ENCODE measurements at places on chromosomes 4 and X. TPM values are rescaled to one million over a fixed set of nuclear protein-coding genes. Genes with fewer than 3 reads are reported as not detected.

The NWD2 gene
- total RNA-seq = not detected

The NXF2 gene
- not detected for total RNA-seq

The VCX2 gene
- total RNA-seq = not detected

The SLC7A11 gene
- 17.3 TPM for total RNA-seq

The ATOH1 gene
- total RNA-seq = not detected

The NSDHL gene
- total RNA-seq = 44.3 TPM

The TMEM150C gene
- 1.3 TPM for total RNA-seq

The CDKL5 gene
- total RNA-seq = 2.3 TPM

The TBC1D8B gene
- 1.3 TPM for total RNA-seq

The TMPRSS11F gene
- total RNA-seq = not detected

The CXCL3 gene
- 3.8 TPM for total RNA-seq

The PAGE4 gene
- total RNA-seq = not detected

The FGA gene
- total RNA-seq = 17.4 TPM

The PABPC1L2A gene
- total RNA-seq = not detected

The CRLF2 gene
- 0.84 TPM for total RNA-seq

The ZXDA gene
- 1.6 TPM for total RNA-seq

The FAM149A gene
- total RNA-seq = 1.3 TPM

The NPY5R gene
- not detected for total RNA-seq

The UGT2B17 gene
- total RNA-seq = not detected

The STS gene
- 2.1 TPM for total RNA-seq

The ENPEP gene
- 0.05 TPM for total RNA-seq

The NUP62CL gene
- total RNA-seq = 15.8 TPM

The S100G gene
- not detected for total RNA-seq

The TLR10 gene
- not detected for total RNA-seq

The DMRTC1 gene
- total RNA-seq = not detected

The PRRG1 gene
- 5.7 TPM for total RNA-seq

The TMSB15C gene
- 0.16 TPM for total RNA-seq

The CXCL1 gene
- 9.5 TPM for total RNA-seq

The SASH3 gene
- not detected for total RNA-seq

The ZNF595 gene
- 17.3 TPM for total RNA-seq

The COL4A5 gene
- 7.9 TPM for total RNA-seq

The MBTPS2 gene
- 24.7 TPM for total RNA-seq

The BEX4 gene
- 1.8 TPM for total RNA-seq

The NPY2R gene
- not detected for total RNA-seq

The PAGE1 gene
- not detected for total RNA-seq

The GPR173 gene
- not detected for total RNA-seq

The RAPGEF2 gene
- total RNA-seq = 13.8 TPM

The PITX2 gene
- total RNA-seq = 1.5 TPM

The GASK1B gene
- total RNA-seq = 0.26 TPM

The MRFAP1L1 gene
- 34.9 TPM for total RNA-seq

The FANCB gene
- 2.3 TPM for total RNA-seq

The CCNA2 gene
- total RNA-seq = 43.5 TPM

The SYN1 gene
- 0.21 TPM for total RNA-seq

The GAB1 gene
- total RNA-seq = 2.2 TPM

The EPGN gene
- not detected for total RNA-seq

The SPANXN5 gene
- not detected for total RNA-seq

The RELL1 gene
- 10.3 TPM for total RNA-seq

The IL3RA gene
- 0.17 TPM for total RNA-seq

The MID1 gene
- total RNA-seq = 39.0 TPM

The TRPC5OS gene
- not detected for total RNA-seq

The CT45A1 gene
- total RNA-seq = not detected

The FAM241A gene
- 0.90 TPM for total RNA-seq

The AMMECR1 gene
- 6.1 TPM for total RNA-seq

The TLL1 gene
- total RNA-seq = 0.38 TPM

The NR0B1 gene
- 25.0 TPM for total RNA-seq

The STK26 gene
- total RNA-seq = 11.3 TPM

The CFAP299 gene
- total RNA-seq = not detected

The SLITRK4 gene
- not detected for total RNA-seq

The CCDC149 gene
- 1.8 TPM for total RNA-seq
